CD4-positive, alpha-beta T cell treated with Interleukin-17A for 1 hour (primary cell): ENCODE measurements at places on chromosomes 16 and 17.

DNA sequence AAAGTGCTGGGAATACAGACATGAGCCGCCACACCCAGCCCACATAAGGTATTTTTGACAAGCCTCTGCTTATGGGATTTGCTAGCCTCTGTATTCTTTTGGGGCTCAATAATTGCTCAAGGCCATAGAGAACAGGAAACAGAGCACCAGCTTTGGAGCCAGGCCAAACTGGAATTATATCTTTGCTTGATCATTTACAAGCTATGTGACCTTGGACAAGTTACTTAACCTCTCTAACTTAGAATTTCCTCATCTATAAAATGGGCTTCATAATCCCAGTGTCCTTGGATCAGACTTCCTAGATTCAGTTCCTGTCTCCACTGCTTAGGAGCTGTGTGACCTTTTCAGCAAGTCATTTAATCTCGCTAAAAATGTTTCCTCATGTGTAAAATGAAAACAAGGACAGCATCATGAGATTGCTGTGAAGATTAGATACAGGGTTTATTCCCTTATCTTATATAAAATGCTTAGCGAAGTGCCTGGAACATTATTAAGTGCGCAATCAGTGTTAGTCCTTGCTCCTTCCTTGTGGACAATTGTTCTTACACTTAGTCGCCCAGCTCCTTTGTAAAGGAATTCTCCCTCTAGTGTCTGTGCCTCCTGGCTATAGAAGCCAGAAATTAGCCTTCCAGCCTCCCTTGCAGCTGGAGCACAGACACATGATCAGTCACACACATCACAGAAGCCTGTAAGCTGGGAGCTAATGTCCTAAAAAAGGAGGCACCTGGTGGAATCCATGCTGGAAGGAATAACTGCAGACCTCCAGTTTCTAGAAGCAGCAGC, 16.6 kb downstream of the KRT9 start:
- DNase-seq, result no peak

DNA sequence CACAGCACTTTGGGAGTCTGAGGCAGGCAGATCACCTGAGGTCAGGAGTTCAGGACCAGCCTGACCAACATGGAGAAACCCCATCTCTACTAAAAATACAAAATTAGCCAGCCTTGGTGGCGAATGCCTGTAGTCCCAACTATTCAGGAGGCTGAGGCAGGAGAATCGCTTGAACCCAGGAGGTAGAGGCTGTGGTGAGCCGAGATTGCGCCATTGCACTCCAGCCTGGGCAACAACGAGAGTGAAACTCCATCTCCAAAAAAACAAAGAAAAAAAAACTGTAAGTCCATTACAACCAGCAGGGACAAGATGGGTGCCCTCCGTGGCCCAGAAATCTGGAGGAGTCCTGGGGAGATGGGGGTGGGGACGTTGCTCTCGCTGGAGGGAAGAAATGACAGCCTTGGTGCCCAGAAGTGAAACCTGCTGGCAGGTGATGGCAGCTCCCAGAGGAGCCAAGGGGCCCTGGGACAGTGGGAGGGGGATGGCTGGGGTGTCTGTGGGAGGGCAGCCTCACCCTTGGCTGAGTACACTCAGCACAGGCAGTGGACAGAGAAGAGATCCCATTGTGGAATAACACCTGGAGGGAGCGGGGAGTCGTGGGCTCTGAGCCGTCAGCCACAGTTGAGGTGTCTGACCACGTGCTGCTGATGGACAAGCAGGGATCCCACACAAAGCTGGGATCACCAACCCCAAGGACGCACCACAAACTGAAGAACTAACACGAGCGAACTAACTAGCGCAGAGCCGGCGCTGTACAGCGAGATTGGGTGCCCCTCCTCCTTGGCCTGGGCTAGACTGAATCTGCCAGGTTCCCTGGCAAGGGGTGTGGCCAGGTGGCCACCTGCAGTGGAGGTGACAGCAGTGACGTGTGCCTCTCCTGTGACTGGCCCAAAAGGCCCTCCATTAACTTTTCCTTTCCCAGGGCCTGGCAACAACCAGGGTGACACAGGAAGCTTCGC, 46.9 kb upstream of the BAHCC1 start:
- no peak for DNase-seq

GRCh38 chr17:48564188-48565021, 13.7 kb downstream of the HOXB4 start:
- DNase-seq, result no peak

DNA sequence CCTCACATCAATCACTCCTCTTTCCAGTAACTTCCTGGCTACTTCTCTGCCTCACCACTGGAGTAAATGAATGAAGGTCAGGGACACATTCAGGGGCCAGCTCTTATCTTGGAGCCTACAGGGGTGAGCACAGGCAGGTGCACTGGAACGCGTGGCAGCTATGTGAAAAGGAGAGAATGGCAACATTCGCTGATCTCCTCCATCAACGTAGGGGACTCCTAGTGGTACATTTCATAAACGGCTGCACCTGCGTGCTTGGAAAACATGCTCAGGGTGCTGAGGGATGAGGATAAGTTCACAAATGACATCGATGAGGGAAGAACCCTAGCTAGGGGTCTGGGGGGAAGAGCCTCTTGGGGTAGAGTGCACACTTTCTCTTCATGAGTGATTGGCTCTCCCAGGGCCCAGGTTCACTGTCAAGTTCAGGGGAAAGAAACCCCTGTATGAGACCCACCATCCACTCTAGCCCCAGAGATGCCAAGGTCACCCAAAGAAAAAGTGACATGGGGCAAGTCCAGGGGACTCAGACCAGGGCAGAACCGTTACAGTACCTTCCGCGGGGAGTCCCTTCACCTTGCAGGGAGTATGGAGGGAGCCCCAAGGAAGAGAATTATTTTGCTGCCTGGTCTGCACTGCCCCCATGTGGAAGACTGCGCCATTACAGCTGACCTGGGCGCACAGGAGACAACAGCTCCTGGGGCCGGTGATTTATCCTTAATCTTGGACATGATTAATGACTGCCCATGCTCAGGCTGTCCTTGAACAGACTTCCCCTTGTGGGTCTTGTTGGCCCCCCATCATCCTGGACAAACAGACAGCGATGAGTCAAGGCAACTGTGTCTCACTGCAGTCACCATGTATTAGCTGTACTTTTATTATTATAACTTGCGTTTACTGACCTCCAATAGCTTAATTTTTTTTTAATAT, 30.1 kb downstream of the VAC14 start:
- peak; percentile 52 for DNase-seq

GRCh38 chr16:25628766-25629165, 63.0 kb upstream of the HS3ST4 start:
- no peak for DNase-seq

DNA sequence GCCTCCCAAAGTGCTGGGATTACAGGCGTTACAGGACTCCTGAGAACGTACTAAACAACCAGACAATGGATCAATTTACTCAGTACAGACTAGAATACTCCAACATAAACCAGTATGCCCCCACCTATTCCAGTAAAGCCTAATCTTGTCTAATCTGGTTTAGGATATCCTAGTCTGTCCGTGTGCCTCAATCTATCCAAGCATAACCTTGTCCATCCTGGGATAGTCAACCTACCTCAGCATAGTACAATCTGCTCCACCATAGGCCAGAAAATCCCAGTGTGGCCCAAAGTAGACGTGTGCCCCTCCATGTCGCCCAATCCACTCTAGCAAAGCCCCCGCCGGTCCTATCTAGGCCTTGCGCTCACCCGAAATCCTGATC, 625 bp downstream of the DVL2 start:
- DNase-seq, result no peak
